ENCODE measurements at places on chromosomes 11 and 22. TPM values are rescaled to one million over a fixed set of nuclear protein-coding genes. Genes with fewer than 3 reads are reported as not detected.

- no peak for ATAC-seq
Measured at GRCh38 chr11:110290591-110291334, 5.7 kb downstream of the RDX start.

DNA sequence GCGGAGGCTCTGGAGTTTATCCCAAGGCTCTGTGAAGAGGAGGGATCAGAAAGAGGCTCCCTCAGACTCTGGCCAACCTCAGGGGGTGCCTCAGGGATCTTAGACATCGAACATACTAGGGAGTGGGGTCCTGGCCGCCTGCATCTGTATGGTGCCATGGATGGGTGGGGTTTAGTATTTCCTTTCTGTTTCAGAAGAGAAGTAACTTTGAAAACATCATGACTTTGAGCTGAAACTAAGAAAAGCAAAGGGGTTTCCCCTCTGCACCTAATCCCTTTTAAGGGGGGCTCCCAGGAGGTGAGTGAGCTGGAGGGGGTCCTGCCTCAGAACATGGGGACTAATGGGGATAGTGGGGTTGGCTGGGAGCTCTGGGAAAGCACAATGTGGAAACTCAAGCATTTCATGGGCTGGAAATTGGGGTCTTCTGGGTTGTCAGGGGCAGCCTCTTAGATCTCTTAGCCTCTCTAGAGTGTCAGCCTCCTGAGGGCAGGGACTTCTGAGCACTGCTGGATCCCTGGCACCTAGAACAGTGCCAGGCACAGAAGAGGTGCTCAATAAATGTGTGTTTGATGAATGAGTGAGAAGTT lies 11.8 kb upstream of the SSTR3 start:
- ATAC-seq, result no peak

GRCh38 chr11:44028816-44029506 lies 18.8 kb upstream of the ACCSL start:
- ATAC-seq, result no peak

DNA sequence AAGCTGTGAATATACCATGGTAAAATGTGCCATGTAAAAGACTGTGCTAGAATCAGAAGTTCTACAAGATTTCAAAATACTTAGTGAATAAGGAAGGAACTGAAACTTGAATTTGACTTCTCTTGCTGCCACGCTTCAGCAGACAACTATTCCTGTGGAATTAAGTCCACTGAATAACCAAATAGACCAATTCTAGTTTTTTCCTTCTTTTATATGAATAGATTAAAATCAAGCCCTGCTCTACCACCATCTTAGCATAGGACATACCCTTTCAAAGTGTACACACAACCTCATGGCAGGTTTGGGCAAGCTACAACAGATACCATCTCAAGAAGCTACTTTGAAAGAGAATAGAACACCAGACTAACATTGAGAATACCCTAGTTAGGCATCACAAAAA lies 23.4 kb upstream of the CLNS1A start:
- ATAC-seq, result peak; percentile 28

DNA sequence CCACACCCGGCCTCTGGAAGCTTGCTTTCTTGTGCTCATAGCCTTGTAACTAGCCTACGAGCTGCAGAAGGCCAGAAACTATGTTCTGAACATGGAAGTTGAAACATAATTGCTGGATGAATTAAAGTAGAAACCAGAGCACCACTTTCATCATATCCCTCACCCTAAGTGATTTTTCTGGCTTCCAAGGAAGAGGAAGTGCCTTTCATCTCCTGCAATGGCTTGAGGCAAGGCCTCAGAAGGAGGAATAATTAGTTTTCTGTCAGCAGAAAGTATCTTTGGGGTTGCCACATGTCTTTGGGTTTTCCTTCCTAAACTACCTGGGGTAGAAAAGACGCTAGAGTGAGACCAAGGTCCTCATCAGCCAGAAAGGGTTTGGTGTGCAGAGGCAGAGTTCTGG lies 14.5 kb downstream of the RPL27A start:
- no peak for ATAC-seq

DNA sequence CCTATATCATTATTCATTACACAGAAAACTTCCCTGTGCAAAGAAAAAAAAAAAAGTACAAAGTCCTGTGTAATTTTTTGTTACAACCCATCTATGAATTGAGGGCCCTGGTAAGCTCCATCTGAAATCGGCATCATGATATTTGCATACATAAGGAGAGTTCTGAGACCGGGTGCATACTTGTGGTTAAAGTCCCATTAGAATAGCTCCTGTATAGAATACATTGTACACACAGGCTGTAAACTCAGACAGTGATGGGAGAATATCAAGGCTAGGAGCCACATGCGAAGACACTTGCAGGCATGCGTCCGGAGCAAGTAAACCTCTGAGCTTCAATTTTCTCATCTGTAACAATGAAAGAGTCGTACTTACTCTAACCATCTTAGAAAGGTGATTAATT lies 353.2 kb downstream of the ETS1 start:
- no peak for ATAC-seq

DNA sequence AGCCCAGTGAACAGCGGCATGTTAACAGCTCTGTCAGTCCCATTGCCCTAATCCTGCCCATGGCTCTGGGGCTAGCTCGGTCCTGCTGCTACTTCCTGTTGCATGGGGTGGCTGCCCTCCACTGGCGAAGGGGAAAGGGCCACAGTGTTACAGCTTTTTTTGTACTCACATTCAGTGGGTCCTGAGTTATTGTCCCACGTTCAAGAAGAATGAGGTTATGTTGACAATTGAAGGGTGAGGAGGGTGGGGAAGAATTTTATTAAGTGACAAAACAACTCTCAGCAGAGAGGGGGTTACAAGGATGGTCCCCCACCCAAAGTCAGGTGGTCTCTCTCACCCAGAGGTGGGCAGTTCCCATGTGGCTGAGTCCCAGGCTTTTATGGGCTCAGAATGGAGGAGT lies 17.7 kb upstream of the MS4A7 start:
- ATAC-seq, result no peak

DNA sequence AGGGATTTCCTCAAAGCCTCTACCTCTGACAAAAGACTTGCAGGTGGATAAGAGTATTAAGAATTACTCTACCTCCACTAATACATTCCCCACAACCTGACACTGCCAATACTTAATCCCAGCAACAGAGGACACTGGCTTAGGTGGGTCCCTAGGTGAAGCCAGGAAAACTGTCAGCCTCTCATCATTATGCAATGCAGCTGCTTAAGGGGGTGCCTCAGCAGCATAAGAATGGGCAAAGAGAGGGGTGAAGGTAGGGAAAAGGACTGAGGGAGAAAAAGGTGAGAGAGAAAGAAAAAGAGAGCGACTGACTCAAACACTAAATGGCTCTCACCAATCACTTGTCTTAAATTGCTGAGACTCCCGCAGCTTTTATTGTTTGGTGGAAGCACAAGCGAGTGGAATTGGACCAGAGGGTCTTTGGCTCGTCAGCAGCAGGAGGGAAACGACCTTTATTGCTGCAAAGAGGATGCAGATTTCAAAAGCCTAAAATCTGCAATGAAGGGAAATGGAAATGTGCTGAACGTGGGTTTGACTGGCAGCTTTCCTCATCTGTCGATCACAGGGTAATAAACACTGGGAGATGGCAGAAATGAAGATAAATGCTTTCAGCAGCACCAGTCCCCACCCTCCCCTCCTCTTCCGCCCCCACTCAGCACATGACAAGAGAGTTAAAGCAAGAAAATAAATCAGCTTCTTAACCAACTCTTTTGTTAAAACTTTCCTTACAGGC lies 64.9 kb upstream of the CHRM4 start:
- ATAC-seq, result no peak

- no peak for ATAC-seq
Measured at GRCh38 chr11:24567380-24567779, 70.5 kb downstream of the LUZP2 start.

GRCh38 chr11:2768471-2769408 lies 68.9 kb upstream of the KCNQ1OT1 start:
- ATAC-seq, result peak; percentile 69

GRCh38 chr11:47003180-47003877 lies 66.8 kb downstream of the CSTPP1 start:
- ATAC-seq, result no peak

DNA sequence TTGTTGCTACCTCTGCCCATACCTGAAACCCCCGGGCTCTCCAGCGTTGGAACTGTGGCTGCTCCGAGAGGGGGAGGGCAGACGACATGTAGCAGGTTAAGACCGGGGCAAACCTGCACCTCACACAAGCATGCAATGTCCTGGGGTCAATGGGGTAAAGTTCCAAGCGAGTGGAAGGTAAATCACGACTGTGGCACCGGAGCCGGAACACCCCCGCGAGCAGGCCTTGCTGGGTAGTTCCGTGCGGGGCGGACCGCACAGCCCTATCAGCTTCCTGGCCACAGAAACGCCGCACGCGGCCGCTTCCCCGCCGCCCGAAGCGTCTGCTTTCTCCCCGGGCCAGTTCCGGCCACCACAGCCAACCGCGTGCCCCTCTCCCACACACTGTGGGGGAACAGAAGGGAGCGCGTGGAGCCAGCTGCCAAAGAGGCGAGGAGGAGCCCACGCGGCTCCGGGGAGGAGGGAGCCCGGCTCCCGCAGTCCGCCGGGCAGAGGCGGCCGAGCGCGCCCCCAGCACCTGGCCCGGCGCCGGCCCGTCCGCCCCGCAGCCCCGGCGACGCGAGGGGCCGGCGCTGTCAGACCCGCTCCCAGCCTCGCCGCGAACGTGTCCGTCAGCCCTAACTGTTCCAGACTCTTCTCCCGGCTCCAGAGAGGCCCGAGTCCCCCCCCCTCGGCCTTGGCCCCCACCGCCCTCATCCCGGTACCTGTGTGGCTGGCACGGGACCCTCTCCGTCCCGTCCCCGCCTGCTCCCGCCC lies 1.6 kb downstream of the SPTBN2 start:
- ATAC-seq, result peak; percentile 44

GRCh38 chr11:70490723-70491558 lies 92.6 kb downstream of the CTTN start:
- ATAC-seq, result no peak

DNA sequence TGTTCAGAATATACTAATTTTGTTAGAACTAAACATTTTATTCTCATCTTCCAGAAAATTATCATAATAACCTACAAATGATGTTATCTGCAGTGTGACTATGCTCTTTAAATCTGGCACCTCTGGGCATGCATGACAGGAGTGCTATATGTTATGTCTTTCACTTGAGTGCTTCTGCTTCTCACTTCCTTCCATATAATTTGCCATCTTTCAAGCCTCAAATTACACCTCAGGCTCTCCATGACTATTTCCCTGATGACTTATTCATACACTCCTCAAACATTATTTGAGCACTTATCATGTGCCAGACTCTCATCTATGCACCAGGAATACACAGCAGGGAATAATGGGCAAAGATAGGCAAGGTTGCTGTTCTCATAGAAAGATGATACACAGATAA lies 219.3 kb upstream of the POU2AF2 start:
- no peak for ATAC-seq

- no peak for ATAC-seq
Measured at GRCh38 chr11:109306322-109306721, 115.7 kb upstream of the C11orf87 start.

GRCh38 chr11:116413301-116414242 lies 359.2 kb downstream of the BUD13 start:
- no peak for ATAC-seq

GRCh38 chr11:42465623-42466022 lies 846.2 kb upstream of the API5 start:
- ATAC-seq, result no peak

DNA sequence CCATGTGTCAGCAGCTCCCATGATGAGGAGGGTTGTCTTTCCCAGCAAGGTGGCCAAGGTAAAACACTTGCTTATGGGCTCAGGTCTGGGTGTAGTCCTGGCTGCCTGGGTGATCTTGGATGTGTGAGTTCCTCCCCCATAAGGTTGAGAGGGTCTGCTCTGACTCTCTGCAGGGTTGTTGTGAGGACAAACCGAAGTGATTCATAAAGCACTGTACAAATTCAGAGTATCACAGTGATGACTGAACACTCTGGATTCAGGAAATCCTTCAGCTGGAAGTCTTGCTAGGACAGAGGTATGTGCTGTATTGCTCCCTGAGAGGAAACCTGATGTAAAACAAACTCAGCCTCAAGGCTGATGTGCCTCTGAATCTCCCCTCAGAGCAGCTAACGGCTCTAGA lies 220.9 kb upstream of the PITPNB start:
- no peak for ATAC-seq

- no peak for ATAC-seq
Measured at GRCh38 chr11:1990872-1991578, 6.6 kb downstream of the H19 start.

GRCh38 chr11:72231396-72232259 lies 7.1 kb downstream of the INPPL1 start:
- ATAC-seq, result no peak

DNA sequence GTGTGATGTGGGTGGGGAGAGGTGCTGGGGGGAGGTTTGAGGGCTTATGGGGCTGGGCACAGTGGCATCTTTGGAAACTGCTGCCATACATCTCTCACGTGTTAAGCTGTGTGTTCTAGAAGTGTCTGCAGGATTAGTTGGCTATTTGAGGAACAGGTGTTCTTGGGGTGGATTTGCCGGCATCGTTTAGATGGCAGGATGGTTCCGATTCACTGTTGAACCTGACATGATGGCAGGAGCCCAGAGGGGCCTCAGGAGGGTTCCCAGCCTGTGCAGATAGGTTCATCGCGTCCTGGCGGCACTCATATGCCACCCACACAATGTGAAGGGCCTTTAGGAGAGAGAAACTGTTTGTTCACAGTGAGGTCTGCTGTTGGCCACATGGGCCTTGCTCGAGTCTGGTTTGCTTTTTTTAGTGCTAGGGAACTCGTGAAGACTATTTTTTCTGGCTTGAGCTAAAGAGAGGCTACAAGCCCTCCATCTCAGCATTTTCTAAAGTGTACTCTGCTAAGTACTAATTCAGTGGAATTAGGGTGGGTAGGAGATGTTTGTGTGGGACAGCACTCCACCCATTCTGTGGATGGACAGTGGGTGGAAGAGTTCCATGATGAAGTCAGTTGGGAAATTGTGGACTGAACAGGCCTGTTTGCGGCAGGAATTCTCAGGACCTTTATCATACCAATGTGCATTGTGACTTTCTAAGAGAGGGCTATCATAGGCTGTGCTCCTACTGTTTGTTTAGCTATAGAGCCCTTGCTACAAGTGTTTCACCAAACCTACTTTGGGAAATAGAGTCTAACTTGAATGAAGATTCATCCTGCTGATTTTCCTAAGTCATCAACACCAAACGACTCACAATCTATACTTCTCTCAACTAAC lies 55.4 kb upstream of the PLET1 start:
- ATAC-seq, result no peak

Gene SLC37A2
- 15.5 TPM for total RNA-seq

Gene OR6T1
- total RNA-seq, result not detected

Gene OTOG
- total RNA-seq, result not detected

Gene PAMR1
- total RNA-seq, result 0.36 TPM

Gene TMEM45B
- 106 TPM for total RNA-seq

Gene CNTF
- 0.76 TPM for total RNA-seq

Gene SNX32
- total RNA-seq, result 0.12 TPM

Gene PRDM11
- 5.7 TPM for total RNA-seq

Gene PARVG
- total RNA-seq, result 2.1 TPM

Gene CRYBB1
- total RNA-seq, result not detected

Measured in esophagus mucosa (tissue), 1 donor.